Neural crest cell (in vitro differentiated cells): ENCODE measurements at places on chromosomes 7 and 10. TPM values are rescaled to one million over a fixed set of nuclear protein-coding genes. Genes with fewer than 3 reads are reported as not detected.

The TUBB8 gene
- 0.45 and 0.68 TPM in 2 replicates for total RNA-seq

- DNase-seq: no peak
- H3K4me3 ChIP-seq: no peak overlapping the region
- H3K27ac ChIP-seq: no peak overlapping the region
- no peaks in the 10 kb centered on the region for H3K4me1 ChIP-seq
Measured at GRCh38 chr7:126211875-126212274, 1040.9 kb downstream of the GRM8 start.

The ELFN1 gene
- 8.5 and 9.4 TPM in 2 replicates for total RNA-seq

The ZNF365 gene
- 1.0 and 1.1 TPM in 2 replicates for total RNA-seq

GRCh38 chr7:21454906-21455305 is 27.0 kb downstream of the SP4 start:
- H3K4me1 ChIP-seq: no peaks in the 10 kb centered on the region
- H3K36me3 ChIP-seq: peaks cover 73% of the 10 kb centered on the region
- no peak overlapping the region for H3K27ac ChIP-seq
- H3K27me3 ChIP-seq: no peaks in the 10 kb centered on the region
- H3K4me3 ChIP-seq: no peak overlapping the region

GRCh38 chr10:77045085-77045484 is 592.5 kb downstream of the KCNMA1 start:
- H3K27me3 ChIP-seq: peaks cover 7% of the 10 kb centered on the region
- no peaks in the 10 kb centered on the region for H3K36me3 ChIP-seq
- DNase-seq: no peak

DNA sequence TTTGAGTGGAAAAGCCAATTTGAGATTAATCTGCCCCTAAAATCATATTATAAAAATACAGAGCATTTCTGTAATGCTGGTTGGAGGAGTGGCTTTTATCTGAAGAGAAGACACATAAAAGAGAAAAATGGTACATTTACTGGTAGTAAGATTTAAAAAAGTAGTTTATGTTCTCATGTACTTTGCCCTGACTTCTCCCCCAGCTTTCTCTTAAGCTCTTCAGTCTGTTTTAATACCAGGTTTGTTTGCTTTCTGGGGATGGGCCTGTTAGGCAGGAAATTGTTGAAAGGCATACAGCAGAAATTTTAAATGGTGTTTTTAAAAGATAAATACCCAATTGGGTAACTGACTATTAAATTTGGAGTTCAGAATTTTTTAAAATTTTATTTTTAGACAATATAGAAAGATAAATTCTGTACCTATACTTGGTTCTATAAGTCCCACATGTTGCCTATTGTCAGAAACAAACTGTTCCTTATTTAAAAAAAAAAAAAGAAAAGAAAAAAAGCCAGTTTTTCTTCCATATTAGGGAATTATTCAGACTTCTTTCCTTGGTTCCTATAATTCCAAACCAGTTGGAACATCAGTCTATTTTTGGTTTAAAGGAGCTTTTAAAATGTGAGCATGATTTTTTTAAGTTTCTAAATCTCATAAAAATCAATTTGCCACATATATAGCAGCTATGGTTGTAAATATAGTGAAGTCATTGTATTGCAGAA is 136.6 kb downstream of the ARID5B start:
- H3K4me1 ChIP-seq: peaks cover 42% of the 10 kb centered on the region
- no peak overlapping the region for H3K27ac ChIP-seq
- no peaks in the 10 kb centered on the region for H3K36me3 ChIP-seq
- DNase-seq: no peak
- H3K4me3 ChIP-seq: no peak overlapping the region
- H3K27me3 ChIP-seq: no peaks in the 10 kb centered on the region

GRCh38 chr10:5446390-5446926 is 34.1 kb downstream of the NET1 start:
- H3K27ac ChIP-seq: peak overlapping the region; percentile 85
- no peaks in the 10 kb centered on the region for H3K36me3 ChIP-seq
- H3K4me3 ChIP-seq: peak overlapping the region; percentile 85
- peaks cover 42% of the 10 kb centered on the region for H3K4me1 ChIP-seq
- DNase-seq: peak; percentile 79

DNA sequence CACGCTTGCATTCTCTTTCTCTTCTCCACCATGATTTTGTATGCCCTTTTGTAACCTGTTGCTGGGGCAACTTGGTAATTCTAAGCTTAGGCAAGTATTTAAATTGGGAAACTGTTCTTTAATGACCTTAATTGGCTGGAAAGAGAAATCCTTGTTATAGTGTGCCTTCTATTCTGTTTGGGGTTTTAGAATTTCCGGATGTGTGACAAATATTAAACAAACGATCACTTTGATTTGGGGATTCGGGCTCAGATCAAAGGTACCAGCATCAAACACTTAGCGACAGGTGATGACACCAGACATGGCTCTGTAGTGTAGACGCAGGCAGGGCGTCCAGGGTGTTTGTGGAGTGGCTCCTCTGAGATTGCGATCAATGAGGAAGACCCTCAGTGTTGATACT is 55.0 kb downstream of the RAB11FIP2 start:
- DNase-seq: no peak
- H3K4me1 ChIP-seq: peaks cover 8% of the 10 kb centered on the region

GRCh38 chr7:155882596-155882995 is 70.3 kb upstream of the SHH start:
- DNase-seq: no peak
- H3K4me3 ChIP-seq: no peak overlapping the region
- peaks cover 16% of the 10 kb centered on the region for H3K4me1 ChIP-seq
- no peaks in the 10 kb centered on the region for H3K27me3 ChIP-seq
- no peaks in the 10 kb centered on the region for H3K36me3 ChIP-seq
- H3K27ac ChIP-seq: no peak overlapping the region

DNA sequence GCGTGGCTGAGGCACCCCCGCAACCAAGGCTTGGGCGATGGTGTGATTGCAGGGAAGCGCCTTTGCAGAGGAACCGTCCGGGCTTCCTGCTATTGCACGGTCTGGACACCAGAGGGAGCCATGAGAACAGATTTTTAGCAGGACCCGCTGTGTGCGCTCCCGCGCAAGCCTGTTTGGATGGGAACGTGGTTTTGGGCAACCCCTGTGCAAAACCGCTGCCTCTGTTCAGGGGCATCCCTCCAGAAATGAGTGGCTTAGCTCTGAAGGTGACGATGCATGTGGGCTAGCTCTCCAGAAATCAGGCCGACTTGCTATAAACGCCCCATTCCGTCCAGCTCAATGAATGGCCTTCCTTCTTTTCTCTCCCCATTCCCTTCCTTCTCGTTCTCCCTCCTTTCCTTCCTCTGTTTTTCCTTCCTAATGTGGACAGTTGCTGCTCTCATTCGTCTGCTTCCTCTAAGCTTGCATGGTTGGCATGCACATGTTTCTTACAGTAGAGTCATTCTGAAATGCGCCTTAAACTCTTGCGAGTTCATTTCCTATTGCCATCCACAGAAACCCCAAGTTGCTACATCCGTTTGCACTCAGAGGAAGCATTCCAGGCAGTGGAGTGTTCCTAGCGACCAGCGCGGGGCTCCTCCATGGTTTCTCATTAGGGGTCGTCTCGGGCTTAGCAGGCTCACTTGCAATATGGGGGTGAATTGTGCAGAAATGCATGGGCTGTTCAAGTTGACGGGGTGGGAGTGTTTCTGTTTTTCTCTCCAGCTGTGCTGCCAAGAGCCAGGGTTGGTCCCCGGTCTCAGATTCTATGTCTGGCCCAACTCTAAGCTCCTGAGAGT is 302.5 kb upstream of the GALNT17 start:
- no peaks in the 10 kb centered on the region for H3K36me3 ChIP-seq
- H3K4me3 ChIP-seq: peak overlapping the region; percentile 39
- peaks cover 18% of the 10 kb centered on the region for H3K27me3 ChIP-seq

DNA sequence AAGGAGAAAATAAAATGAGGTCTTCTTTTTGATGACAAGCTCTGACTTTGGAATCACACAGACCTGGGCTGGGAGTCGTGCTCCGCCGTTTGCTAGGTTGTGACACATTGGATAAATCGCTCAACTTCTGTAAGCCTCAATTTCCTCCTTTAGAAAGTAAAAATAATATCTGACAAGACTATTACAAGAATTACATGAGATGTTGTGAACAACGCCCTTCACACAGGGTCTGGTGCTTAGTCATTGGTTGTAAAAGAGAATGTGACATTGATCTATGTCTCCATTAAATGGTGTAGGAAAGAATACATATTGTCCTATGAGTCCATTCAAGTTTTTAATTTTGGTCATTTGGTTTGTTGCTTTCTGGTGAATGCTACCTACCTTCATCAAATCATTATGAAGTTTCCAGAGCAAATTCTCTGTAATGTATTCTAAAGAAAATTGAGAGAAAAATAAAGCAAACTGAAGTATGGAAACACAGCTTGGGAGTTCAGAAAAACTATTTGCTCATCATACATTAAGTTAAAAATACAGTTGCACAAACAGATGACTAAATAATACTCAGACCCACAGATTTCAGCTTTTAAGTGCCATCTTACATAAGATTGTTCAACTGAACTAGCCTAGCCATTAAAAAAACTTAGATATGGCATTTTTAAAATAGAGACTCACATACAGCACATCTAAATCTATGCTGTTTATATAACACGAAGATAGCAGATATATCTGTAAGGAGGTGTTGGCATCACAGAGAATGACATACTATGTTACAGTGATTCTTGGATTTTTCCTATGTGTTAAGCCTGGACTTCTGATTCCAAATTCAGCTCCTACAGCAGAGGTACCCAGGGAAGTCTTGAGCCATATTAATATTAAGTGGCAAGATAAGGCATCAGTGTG is 12.3 kb upstream of the ADRB1 start:
- peaks cover 24% of the 10 kb centered on the region for H3K4me1 ChIP-seq
- no peak for DNase-seq
- H3K27me3 ChIP-seq: no peaks in the 10 kb centered on the region
- no peak overlapping the region for H3K4me3 ChIP-seq
- H3K27ac ChIP-seq: no peak overlapping the region

GRCh38 chr10:13528123-13528874 is 515 bp downstream of the BEND7 start:
- peak overlapping the region; percentile 91 for H3K4me3 ChIP-seq
- H3K27ac ChIP-seq: no peak overlapping the region
- peak; percentile 31 for DNase-seq
- H3K27me3 ChIP-seq: peaks cover 14% of the 10 kb centered on the region
- peaks cover 4% of the 10 kb centered on the region for H3K36me3 ChIP-seq

GRCh38 chr7:112152186-112152585 is 54.0 kb downstream of the DOCK4 start:
- no peaks in the 10 kb centered on the region for H3K36me3 ChIP-seq
- DNase-seq: no peak
- peaks cover 18% of the 10 kb centered on the region for H3K4me1 ChIP-seq
- H3K4me3 ChIP-seq: no peak overlapping the region
- H3K27me3 ChIP-seq: no peaks in the 10 kb centered on the region

The AKR1D1 gene
- total RNA-seq: not detected in 2 replicates

The EFCAB10 gene
- 0.27 and 0.70 TPM in 2 replicates for total RNA-seq

DNA sequence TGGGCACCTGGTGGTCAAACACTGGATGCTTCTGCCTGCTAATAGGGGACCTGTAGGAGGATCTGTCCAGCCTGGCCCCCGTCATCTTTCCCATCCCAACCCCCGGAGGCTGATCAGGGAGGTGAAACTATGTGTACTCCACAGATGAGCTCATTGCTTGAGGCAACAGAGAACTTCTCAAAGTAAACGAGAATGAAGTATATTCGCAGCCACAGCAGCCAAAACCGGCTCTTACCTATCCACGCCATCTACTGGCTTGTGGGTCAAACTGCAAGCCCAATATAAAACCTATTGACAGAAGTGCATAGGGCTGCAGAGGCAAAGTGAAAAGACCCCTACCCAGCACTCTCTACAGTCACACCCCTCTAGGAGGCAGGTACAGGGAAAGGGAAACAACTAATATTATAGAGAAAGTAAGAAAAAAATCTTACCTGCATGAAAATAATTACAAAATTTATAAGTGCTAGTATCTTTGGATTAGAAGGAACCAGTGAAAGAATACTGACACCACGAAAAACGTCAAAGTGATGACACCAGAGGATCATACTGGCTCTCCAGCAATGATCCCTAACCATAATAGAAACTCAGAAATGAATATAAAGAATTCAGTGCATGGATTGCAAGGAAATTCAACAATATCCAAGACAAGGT is 973.5 kb downstream of the ANKRD7 start:
- no peak overlapping the region for H3K27ac ChIP-seq
- peak; percentile 23 for DNase-seq
- H3K4me3 ChIP-seq: no peak overlapping the region

The HOXA11 gene
- total RNA-seq: not detected in 2 replicates

DNA sequence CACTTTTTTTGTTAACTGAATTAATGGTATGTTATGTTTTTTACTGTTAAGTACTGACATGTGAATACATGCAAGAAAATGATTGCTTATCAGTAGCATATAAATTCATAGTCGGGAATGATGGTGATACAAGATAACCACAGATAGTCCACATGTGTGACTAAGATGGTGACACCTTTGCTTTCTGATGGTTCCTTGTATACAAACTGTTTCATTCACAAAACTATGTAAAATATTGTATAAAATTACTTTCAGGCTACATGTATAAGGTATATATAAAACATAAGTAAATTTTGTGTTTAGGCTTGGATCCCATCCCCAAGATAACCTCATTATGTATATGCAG is 10.0 kb downstream of the CISD1 start:
- no peak for DNase-seq
- peaks cover 4% of the 10 kb centered on the region for H3K4me1 ChIP-seq
- H3K27me3 ChIP-seq: no peaks in the 10 kb centered on the region
- no peak overlapping the region for H3K4me3 ChIP-seq
- H3K36me3 ChIP-seq: peaks cover 19% of the 10 kb centered on the region
- H3K27ac ChIP-seq: no peak overlapping the region

DNA sequence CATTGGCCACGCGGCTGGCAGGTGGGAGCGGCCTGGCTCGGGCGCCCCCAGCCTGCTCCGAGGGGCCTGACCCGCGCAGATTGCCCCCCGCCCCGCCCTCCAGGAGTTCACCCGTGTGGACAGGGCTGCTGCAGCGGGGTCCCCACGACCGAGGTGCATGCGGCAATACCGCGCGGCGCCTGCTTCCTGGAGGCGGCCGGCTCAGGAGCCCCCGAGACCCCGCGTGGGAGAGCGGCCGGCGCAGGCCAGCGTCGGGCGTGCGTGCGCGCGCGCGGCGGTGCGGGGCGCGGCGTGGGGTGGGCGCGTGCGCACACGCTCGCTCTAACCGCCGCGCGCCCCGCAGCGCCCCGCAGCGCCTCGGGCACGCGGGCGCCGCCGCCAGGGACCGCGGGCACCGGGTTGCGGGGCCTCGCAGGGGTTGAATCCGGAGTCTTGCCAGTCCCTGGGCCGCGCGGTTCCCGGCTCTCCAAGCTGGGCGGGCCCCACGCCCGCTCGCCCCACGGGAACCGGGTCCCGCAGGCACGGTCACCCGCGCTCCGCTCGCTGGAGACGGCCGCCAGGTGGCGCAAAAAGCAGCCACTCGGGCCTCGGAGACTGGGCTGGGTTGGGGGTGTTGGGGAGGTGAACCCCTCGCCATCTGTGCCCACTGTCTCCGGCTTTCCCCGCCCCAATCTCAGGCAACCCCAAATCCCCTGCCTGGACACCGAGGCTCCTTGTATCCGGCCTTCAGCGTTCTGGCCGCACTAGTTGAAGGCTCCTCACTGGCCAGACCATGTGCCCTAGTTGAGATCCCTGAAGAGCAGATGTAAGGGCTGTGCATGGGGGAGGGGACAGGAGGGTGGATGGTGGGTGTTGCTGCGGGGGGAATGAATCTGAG is 1.3 kb upstream of the ACHE start:
- peaks cover 13% of the 10 kb centered on the region for H3K4me1 ChIP-seq
- peak overlapping the region; percentile 74 for H3K4me3 ChIP-seq
- peak; percentile 65 for DNase-seq

GRCh38 chr10:104321226-104321625 is 17.0 kb downstream of the ITPRIP start:
- no peak overlapping the region for H3K27ac ChIP-seq
- peaks cover 4% of the 10 kb centered on the region for H3K36me3 ChIP-seq
- peaks cover 83% of the 10 kb centered on the region for H3K27me3 ChIP-seq
